Hematopoietic multipotent progenitor cell treated with erythropoietin and hydrocortisone succinate and interleukin-3 and kit ligand, for 8 days (in vitro differentiated cells): ENCODE measurements at places on chromosomes 7 and 10.
A peak's percentile ranks its signal among the peaks of the same experiment; 100 is the strongest.

DNA sequence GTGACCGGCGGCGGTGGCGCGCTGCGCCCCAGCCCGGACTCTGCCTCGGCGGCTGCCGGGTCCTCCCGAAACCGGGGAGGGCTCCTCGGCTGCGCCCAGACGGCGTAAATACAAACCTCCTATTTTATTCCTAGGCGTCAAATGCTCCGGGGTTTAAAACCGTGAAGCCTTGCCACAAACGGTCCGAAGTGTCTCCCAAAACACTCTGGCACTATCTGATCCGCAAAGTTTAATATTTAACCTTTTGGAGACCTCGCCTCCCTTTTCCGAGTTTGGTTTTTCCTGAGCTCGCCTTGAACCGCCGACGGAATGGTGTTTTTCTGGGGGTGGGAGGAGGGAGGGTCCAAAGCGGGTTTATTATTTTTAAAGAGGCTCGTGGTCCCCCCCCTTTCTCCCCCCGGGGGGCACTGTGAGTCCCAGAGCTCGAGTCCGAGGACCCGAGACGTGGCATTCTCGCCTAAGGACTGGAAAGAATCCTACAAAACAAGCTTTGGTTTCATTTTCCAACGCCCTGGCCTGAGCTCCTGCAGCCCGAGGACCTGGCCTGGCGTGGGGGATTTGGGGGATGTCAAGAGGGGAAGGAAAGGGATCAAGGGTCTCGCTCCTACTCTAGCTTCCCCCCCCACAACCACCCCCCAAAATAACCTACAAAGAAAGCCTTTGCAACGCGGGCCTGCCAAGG, 1.8 kb downstream of the TNRC18 start:
- peak; percentile 53 for DNase-seq

GRCh38 chr10:6739530-6740174, 159.6 kb upstream of the PRKCQ start:
- DNase-seq = no peak

DNA sequence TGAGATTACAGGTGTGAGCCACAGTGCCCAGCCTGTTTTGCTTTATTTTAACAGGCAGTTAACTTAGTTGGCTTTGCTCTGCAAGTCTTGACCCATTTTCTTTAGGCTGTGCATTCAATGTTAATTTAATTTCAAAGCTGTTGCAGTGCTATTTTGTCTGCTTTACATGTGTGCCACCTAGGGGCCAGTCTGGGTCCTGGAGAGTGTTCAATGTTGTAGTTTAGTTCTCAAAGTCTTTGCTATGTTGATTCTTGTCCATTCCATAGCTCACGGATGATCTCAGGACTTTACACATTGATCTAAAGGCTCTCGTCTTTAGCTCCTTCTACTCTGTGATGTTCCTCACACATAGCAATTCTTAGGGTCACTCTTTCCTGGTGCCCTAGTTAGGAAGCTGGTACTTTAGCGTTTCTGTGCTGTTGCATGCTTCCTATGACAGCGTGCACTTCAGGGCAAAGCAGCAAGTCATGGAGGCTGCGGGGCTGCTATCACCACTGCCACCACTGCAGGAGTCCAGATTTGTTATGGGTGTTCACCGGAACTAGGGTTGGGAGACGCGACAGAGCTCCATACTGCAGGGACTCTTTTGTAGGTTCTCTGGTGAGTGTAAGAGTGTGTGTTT, 16.4 kb upstream of the ABCA13 start:
- peak; percentile 15 for DNase-seq

DNA sequence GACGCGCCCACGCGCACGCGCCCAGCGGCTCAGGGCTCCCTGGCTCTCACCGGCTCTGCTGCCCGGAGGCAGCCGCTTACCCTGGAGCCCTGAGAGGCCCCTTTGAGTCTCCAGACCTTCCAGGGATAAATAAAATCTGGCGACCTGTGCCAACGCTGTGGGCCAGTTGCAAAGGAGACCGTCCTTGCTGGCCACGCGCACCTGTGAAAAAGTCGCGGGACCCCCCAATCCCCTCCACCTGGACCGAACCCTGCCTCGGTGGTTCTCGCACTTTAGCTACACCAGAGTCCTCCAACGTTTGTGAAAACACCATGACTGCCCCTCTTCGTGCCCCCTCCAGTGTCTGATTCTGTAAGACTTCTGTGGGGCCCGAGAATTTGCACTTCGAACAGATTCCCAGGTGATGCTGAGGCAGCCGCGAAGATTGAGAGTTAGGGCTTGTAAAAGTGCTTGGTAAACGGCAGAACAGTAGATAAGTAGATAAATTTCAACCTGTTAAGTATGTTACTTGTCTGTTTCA, 102.4 kb upstream of the SVIL start:
- DNase-seq = no peak

DNA sequence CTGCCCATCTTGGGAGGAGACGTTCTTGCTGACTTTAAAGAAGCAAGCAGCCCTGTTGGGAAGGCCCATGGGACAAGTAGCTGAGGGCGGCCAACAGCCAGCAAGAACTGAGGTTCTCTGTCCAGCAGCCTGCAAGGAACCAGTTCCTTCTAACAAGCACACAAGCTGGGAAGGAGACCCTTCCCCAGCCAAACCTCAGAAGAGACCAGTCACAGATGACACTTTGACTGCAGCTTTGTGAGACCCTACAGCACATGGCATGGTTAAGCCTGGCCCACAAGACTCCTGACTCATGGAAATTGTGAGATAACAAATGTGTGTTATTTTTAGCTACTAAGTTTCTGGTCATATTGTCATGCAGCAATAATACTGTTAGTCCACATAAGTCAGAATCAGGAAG, 99.9 kb downstream of the PRLHR start:
- no peak for DNase-seq

DNA sequence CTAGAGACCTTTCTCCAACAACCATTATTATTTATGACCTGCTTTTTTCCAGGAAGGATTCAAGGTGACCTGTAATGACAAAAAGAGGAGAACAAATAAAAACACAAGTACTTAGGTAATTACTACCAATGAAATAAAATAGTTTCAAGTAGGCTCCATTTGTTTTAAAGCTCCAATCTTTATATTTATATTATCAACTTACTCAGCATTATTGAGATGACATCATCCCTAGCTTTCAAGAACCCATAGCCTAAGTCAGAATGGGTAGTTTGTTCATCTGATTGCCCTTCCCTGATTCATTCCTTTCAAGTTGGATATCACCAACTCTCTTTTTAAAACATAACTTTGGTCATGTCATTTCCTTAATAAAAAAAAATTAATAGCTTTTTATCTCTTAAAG, 131.5 kb downstream of the GRM3 start:
- no peak for DNase-seq

DNA sequence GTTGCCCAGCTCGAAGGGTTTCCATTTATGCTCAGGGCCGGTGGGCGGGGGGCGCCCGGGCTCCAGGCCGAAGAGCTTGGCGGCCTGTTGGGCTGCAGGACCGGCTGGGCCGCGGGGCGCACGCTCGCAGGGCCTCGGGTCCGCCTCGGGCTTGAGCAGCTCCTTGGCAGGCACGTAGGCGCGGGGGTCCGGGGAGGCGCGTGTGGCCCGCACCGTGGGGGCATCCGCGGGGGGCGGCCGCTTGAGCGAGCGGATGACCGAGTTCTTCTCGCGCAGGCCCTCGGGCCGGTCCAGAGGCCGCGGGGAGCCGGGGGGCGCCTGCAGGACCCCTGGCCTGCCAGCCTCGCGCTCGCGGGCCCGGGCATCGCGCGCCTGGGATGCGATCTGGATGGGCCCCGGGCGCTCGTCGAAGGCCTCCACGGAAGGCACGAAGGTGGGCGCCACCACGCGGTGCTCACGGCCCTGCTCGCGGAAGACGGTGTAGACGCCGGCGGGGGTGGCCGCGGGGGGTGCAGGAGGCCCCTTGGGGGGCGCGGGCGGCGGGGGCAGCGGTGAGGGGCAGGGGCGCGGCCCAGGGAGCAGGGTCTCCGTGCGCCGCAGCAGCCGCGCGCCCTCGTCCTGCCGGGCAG, 35.2 kb downstream of the TNRC18 start:
- DNase-seq = no peak

GRCh38 chr7:151366880-151367222, 25.2 kb downstream of the NUB1 start:
- no peak for DNase-seq

DNA sequence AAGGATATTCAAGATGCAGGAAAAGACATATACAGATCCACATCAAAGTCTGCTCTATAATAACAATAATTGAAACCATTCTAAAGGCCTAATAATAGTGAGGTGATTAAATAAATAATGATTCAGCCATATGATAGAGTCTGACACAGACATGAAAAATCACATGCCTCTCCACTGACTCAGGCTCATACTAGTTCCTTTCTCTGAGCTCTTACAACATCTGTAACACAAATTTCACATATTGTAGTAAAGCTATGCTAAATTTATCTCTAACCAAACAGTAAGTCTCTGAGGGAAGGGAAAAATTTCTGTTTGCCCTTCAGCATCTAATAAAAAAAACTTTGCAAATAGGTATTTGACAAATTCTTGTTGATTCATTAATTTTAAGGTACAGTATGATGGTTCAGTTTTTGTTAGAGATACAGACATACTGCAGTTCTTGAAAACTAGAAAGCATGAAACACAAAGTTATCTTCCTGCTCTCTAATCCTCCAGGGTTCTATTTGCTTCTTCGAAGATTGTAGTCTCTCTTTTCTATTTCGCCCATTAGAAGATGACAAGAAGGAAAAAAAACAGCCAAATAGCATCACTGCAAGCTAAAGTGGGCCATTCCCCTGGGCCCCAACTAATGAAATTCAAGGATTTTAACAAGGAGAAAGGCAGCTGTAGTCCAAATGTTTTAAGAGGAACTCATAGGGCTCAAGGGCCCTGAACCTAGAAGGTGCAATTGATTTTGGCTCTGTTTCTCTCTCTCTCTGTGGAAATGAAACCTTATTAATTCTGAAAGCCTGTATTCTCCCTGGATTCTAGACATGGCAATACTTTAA, 53.9 kb downstream of the CUBN start:
- no peak for DNase-seq

- peak; percentile 59 for DNase-seq
Measured at GRCh38 chr10:6918305-6918704, 338.2 kb upstream of the PRKCQ start.

GRCh38 chr10:45557275-45557905, 115.2 kb downstream of the ZFAND4 start:
- peak; percentile 57 for DNase-seq

- DNase-seq = no peak
Measured at GRCh38 chr10:71262027-71262426, 49.7 kb downstream of the UNC5B start.

- DNase-seq = no peak
Measured at GRCh38 chr7:46054272-46054671, 133.2 kb upstream of the IGFBP3 start.

DNA sequence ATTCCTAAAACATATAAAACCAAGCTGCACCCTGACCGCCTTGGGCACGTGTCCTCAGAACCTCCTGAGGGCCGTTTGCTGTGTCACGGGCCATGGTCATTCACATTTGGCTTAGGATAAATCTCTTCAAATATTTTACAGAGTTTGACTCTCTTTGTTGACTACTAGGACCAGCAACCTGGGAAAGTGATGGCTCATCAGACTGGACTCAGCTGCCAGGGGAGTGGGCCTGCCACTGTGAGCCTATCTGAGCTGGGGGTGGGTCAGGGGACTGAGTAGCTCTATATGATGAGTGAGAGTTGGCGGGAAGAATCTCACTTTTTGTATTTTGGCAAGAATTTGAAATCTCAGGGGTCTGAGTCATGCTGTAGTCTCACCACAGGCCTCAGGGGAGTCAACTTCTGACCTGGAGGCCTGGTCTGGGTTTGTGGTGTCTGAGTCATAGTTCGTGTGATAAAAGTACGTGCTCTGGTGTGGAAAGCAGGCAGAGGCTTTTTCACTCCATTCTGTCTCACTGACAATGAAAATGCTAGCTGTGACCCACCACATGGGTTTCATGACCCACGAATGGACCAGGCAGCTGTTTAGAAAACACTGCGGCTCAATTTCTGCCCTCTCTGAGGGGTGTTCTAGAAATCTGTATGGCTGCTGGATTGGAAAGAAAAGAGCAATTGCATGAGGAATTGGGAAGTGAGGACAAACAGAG, 4.2 kb upstream of the UPP1 start:
- peak; percentile 74 for DNase-seq

- no peak for DNase-seq
Measured at GRCh38 chr10:130809181-130809580, 502.3 kb downstream of the TCERG1L start.
